ENCODE measurements at places on chromosomes 3 and 15.

- DNase-seq, result no peak
These were observed 68.7 kb upstream of the BLM start for GRCh38 chr15:90648137-90649070.

DNA sequence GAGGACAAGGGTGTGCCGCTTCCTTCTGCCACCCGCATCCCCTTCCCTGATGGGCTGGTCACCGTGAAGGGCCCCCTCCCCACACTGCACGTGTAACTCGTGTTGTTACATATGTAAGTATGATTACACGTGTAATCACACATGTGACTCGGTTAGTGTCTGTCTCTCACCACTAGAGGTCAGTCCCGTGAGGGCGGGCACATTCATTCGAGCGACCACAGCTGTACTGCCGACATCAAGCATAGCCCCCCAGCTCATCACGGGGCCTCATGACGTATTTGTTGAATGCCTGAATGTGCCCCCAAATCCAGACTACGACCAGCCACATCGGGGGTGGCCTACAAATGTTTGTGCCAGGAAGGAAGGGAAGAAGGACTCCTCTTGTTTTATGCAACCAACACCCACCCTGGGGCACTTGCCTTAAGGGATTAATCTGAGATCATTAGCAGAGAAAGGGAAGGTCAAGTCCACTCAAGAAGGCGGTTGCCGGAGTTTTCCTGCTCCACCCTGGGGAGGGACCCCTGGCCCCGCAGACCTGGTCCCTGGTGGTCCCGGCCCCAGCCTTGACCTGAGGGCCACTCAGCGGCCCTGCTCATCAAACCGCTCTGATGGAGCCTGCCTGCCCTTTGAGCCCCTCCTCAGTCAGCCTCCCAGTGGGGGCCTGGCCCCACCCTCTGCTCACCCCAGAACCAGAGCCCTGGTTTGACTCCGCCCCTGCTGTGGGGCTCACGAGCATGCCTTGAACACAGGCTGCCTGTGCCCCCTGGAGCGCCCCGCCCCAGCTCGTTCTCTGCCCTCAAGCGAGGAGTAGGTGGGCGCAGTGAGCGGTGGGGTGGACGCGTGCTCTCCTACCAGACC, 52.8 kb downstream of the RGMA start:
- peak; percentile 61 for DNase-seq

GRCh38 chr3:187243933-187244524, 46.7 kb downstream of the RTP1 start:
- no peak for DNase-seq

GRCh38 chr3:61597906-61598305, 36.5 kb downstream of the PTPRG start:
- no peak for DNase-seq

DNA sequence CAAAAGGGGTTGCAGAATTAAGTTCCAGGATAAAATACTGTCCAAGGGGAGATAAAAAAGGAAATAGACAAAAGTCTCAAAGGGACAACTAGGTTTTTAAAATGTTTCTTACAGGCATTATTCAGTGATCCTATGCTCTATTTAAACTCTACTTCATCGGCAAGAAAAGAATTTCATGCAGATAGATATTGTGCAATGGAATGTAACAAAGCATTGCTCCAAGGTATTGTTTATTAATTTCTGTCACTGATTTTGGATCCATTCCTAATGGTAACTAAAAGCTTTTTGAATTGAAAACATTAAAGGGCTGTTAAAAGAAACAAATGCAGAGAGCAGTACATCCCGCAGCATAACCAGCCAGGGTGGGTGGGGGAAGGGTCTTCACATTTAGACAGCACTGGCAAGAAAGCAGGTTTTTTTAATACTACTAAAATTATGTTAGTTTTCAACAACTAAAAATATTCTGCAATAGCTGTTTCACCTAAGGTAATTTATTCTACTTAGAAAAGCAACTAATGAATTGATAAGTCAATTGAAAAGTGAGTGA, 82.9 kb downstream of the THBS1 start:
- no peak for DNase-seq

DNA sequence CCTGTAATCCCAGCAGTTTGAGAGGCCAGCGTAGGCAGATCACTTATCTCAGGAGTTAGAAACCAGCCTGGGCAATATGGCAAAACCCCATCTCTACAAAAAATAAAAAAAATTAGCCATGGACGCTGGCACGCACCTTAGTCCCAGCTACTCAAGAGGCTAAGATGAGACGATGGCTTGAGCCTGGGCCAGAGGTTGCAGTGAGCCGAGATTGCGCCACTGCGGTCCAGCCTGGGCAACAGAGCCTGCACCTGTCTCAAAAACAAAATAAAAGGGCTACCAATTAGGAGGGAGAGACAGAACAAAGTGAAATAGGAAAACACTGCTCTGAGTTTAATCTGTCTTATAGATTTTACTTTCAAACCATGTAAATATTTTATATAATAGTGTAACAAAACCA, 33.8 kb downstream of the MSL2 start:
- no peak for DNase-seq

DNA sequence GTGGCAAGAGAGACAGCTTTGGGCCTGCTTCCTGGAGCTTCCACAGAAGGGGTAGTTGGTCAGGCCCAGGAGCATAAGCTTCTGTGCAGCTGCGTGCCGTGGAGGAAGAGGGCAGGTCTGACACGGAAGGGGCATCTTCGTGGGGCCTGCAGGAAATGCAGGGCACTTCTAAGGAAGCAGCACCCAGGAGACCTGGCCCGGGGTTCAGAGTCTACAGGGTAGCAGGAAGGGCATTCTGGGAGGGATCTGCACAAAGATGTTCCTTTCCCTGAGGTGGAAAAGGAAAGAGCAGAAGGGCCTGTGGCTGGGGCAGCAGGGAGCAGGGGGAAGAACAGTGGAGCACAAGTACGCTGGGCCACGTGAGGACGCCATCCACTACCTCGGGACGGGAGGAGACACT, 85.1 kb downstream of the DNAJB8 start:
- DNase-seq, result no peak

GRCh38 chr3:6781092-6781491, 79.8 kb upstream of the GRM7 start:
- DNase-seq, result no peak

DNA sequence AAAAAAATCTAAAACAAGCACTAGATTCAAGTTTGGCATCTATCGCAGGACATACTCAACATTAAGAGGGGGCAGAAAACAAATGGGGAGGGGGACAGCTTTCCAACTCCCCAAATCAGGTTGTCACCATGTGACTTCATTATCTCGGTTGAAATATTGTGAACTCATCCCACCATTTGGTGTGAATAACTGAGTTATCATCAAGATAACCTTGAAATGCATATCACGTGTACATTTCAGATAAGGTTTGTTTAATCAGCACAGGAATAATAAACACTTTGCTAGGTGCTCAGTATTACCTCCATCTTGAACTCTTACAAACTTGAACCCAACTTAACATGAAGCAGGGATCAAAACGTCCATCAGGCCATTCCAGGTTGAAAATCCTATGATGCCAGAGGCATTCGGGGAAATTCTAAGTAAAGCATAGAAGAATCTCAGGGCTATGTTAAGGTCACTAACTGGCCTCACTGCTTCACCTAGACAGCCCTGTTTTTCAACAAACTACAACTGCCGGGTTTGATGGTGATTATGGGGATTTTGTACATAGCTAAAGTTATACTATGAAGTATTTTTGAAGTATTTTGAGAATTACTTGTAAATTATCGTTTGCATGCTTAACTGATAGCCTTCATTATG, 3.0 kb upstream of the ARHGAP31 start:
- DNase-seq, result no peak

DNA sequence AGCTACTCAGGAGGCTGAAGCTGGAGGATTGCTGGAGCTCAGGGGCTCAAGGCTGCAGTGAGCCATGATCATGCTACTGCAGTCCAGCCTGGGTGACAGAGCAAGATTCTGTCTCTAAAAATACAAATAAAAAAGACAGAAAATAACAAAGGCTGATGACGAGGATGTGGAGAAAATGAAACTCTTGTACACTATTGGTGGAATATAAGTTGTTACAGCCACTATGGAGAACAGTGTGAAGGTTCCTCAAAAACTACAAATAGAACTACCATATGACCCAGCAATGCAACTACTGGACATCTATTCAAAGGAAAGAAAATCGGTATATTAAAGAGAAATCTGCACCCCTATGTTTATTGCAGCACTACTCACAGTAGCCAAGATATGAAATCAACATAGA, 526.7 kb upstream of the NAALADL2 start:
- DNase-seq, result no peak

DNA sequence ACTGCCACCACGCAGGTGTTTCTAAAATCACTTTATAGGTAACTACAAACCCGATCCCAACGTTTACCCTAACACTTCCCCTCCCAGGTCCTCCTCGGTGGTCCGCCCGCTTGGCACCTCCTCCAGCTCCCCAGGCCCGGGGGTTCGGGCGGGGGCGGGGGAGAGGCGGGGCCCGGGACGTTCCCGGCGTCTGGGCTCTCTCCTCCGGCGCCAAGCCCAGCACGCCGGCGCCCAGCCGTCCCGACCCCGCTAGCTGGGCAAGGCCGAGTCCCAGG, 562 bp downstream of the CGGBP1 start:
- DNase-seq, result no peak

- no peak for DNase-seq
These were observed 92.9 kb downstream of the TPRA1 start for GRCh38 chr3:127497676-127498075.

DNA sequence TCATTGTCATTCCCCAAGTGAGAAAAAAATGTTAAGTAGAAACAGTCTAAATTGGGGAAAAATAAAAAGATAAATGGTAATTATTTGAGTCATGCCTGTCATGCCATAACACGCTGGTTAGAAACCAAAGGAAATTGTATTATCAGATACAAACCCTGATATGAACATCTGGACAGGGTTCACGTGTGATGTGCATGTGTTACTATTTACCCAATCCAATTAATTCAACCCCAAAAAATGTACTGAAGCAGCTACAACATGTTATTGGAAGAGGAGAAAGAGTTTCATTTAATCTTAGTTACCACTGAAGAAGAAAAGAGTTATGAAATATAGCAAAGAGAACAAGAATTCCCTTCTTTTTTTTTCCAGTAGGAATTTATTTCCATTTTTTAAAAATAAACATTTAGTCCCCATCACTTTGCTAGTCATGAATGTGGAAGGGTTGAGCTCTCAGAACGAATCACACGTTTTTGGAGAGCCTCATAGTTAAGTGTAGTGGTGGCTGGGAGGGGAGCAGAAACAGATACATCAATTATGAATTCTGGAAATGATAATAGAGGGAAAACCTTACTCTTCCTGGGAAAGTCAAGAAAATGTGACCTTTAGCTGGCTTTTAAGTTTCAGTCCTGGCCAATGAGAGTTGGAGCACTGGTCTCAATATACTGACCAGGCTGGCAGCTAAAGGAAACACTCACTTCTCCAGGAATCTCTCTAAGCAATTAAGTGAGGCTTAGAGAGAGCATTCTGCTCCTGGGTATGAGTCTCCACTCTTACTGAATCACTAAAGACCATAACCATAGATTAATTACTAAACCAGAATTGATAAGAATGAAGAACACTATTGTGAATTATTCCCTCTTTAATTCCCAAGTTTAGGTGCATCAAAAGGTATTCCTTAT, 796.5 kb downstream of the GRM7 start:
- DNase-seq, result no peak

- DNase-seq, result no peak
These were observed 12.4 kb upstream of the DUSP7 start for GRCh38 chr3:52068730-52069129.

GRCh38 chr3:53490459-53490968, 3.9 kb upstream of the CACNA1D start:
- no peak for DNase-seq

- DNase-seq, result peak; percentile 60
These were observed 31.9 kb upstream of the THSD4 start for GRCh38 chr15:71083349-71083748.

DNA sequence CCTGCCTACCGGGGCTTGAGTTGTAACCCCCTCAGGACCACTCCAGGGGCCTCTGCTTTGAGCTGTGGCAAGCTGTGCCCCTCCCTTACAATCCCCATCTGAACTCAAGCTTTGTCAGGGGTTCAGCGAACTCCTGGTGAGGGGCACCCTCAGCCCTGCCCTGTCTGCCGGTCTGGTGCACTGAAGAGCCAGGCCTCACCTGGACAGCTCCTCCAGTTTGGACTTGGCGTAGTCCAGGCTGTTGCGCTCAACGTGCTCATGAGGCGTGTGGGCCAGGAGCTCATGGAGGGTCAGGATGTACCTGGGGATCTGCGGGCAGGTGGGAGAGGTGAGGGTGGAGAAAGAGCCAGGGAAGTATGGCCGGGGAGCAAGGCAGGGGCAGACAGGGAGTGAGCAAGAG, 59.4 kb downstream of the RASGRF1 start:
- DNase-seq, result no peak

DNA sequence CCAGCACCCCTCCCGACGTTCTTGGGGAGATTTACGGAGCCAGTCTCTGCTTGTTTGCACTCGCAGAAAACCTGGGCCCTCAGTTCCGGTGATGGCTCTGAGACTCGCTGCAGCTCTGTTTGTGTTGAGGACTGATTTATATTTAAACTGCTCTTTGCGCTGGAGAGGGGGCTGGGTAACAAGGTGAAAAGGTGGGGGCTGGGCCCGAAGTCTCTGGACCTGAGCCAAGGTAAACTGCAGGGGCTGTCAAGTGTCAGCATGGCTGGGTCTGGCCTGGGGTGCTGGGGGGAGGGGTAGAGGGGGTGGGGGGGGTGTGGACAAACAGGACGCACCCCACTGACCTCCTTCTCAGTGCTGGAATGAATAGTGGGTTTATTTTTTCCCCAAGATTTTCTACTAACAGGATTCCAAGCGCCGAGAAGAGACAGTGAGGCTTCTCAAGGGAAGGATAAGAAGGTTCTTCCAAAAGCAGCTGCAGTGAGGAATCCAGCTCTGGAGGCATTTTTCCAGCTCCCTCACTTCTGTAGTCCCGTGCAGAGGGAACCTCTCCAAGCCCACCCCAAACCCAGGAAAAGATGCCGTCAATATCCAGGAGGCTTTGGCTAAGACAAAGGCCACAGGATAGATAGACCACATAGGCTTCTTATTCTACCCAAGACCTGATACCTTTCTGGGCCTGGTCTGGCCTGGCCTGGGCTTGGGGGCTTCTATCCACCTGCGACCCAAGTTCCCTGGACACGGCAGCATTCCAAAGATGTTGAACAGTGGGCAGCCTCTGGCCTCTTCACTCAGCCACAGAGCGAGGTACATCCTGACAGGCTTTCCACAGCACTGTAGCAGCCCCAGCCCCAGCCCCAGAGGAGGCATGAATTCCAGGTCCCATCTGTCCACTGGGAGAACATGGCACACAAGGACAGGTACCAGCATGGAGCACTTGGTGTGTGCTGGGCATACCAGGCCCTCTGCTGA, 938 bp upstream of the SLCO2A1 start:
- DNase-seq, result peak; percentile 53

GRCh38 chr3:182412066-182412465, 381.2 kb upstream of the ATP11B start:
- DNase-seq, result no peak

GRCh38 chr3:192830291-192831110, 87.2 kb downstream of the MB21D2 start:
- DNase-seq, result no peak

GRCh38 chr15:88860212-88860611, 35.1 kb downstream of the HAPLN3 start:
- DNase-seq, result no peak

- no peak for DNase-seq
These were observed 293.7 kb downstream of the ARPP21 start for GRCh38 chr3:35932995-35933394.

- DNase-seq, result no peak
These were observed 172.7 kb downstream of the ZBTB20 start for GRCh38 chr3:114974387-114974786.

- DNase-seq, result no peak
These were observed 124.8 kb downstream of the CTNNB1 start for GRCh38 chr3:41324156-41324475.

All from right forelimb (tissue), 1 donor.